ENCODE measurements at places on chromosomes 7 and 10.

DNA sequence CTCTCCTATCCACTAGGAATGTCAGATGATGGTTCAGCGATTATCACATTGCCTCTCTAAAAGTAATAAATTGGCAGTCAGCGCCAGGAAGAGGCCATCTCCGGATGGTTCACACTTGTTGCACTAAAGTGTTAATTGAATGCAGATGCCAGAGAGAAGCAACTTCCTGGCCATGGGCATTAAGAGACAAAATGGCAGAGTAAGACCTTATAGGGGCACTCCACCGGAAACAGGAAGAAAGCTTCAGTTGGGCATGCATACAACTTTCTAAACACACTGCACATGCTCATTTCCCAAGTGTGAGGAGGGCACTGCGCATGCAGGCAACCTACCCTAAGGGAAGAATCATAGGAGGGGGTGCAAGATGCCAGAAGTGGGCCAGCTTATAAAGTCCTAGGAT is 71.7 kb upstream of the AUTS2 start:
- no peak for DNase-seq

DNA sequence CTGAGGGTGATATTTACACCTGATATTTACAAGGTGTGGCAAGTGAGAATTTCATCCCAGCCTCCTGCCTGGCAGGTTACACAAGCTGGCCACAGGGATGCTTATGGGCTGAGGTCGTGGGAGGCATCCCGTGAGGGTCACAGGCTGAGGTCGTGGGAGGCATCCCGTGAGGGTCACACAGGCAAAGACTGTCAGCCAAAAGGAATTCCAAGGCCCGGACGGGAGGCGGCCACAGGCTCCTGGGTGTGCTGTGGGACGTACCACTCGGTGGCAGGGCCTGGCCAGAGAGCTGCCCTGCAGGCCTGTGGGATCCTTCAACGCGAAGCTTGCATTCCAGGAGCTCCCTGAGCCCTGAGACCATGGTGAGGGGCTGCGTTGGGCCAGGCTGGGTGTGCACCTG is 460.6 kb downstream of the DNAJB6 start:
- DNase-seq: no peak

DNA sequence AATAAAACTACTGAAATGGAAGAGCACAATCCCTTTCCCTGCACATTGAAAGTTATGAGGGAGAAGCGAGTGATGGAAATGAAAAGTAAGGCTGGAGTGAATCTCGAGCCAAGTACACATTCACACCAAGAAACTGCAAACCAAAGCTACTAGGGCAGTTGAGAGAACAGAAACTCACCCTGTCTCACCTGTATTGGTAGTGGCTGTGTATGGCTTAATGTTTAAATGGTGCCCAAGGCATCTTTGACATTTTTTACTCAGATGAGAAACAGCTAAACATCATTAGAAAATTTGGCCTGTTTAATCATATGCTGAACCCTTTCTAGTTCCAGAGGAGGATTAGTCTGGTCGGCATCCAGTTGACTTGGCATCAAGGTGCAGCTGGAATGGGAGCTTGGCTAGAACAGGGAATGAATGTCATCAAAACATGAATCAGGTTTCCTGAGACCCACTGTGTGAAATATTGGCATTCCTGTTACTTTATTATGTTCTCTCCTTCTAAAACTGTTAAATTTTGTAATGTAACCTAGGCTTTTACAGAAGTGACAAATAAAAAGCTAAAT is 840.8 kb downstream of the GRM8 start:
- no peak for DNase-seq

GRCh38 chr10:18400201-18400905 is 251.0 kb downstream of the NSUN6 start:
- DNase-seq: no peak

DNA sequence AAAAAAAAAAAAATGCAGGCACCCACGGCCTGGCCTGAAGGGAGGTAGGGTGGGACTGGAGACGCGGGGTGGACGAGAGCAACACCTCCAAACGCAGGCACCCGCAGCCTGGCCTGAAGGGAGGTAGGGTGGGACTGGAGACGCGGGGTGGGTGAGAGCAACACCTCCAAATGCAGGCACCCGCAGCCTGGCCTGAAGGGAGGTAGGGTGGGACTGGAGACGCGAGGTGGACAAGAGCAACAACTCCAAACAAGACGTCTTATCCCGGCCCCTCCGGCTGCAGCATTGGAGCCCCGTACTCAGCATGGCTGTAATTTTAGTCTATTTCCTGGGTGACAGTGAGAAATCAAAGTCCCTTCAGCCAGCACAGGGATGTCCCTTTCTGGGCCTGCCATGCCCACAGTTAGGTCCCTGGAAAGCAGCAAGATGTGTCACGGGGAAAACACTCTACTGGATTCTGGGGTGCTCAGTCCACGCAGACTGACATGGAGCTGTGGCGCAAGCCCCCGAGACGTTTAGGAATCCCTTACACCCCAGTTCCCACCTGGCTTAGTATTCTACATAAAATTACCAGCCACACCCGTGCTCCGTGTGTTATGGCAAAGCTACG is 119.9 kb downstream of the WDR37 start:
- DNase-seq: no peak

DNA sequence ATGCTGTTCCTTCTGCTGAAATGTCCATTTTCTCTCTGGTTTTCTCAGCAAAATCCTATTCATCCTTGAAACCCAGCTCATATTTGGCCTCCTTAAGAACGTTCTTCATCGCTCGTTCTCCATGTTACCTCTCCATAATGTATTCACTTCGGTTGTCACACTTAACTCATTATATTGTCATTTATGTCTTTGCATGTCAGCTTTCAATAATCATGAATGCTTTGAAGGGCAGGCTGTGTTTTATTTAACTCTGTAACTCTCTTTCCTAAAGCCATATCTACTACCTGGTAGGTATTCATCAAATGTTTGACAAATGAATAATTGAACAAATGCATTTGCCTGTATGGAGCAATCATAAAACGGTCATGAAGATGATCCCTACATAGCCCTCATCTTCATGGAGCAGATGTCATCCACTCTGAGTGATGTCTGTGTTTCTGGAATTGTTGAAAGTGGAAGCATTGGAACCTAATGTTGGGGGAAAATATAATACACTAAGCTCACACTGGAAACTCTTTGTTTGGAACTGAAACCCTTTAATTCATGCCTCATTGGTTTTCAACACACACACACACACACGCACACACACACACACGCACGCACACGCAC is 303.4 kb downstream of the PLXNA4 start:
- no peak for DNase-seq

DNA sequence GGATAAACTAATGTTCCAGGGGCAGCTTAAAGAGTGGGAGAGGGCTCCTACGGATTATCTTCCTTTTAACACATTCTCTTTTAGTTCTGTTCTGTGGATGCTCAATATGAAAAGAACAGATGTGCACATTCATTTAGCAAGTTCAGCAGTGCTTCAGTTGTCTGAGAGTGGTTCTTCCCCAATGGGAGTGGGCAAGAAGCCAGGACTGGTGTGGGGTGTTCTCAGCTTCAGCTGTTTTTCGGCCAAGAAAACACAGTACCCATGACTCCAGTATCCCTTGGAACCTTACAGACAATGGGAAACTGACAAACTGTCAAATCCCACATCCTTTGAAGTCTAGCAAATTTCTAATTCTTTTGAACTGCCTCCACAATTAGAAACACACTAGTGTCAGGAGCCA is 71.5 kb upstream of the LRRC17 start:
- DNase-seq: no peak

DNA sequence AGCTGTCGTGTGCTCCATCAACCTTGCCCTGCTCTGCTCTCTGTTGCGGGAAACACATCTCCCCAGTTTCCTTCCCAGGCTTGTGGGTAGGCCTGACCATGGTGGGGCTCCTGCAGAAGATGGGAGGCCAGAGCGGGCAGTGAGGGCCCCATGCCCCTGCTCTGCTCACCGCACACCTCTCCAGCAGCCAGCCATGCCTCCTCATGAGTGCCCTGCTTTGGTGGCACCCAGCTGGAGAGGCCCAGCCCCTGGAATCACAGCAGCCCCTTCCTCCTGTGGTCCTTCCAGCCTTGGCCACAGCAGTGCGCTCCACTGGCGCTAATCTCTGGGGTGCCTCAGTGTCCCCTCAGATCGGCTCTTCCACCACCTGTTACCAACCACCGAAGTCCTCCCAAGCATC is 4.2 kb upstream of the OPN4 start:
- DNase-seq: no peak

- no peak for DNase-seq
Observed at GRCh38 chr10:27997865-27998177, 1.1 kb downstream of the ODAD2 start.

GRCh38 chr10:18204039-18204835 is 64.0 kb downstream of the CACNB2 start:
- no peak for DNase-seq

- DNase-seq: no peak
Observed at GRCh38 chr7:122311734-122312450, 7.3 kb upstream of the FEZF1 start.
